Activated CD8-positive, alpha-beta T cell treated with anti-CD3 and anti-CD28 coated beads, Interleukin-2, amount 10 ng/mL, durations not matched to agents 7 days and 5 days (primary cell): ENCODE measurements at places on chromosomes 3 and 15.
A peak's percentile ranks its signal among the peaks of the same experiment; 100 is the strongest.

DNA sequence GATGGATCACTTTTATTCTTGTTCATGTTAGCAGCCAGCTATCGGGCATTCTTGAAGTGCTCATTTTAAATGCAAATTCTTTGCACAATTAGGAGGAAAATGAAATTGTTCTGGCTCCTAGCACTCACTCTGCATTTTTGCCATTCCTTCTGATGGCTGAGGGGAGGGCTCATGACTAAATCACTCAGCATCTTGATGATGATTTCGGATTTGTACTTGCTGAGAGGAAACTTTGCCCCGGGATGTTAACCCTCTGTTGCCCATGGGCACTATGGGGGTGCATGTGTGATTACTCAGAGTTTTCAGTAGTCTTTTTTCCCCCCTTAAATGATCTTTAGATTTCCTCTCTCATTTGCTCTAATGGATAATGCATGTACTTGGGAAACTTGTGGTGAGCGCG, 299.6 kb upstream of the C2CD4B start:
- DNase-seq: no peak

GRCh38 chr15:43225201-43225949, 4.6 kb upstream of the EPB42 start:
- DNase-seq: peak; percentile 78

DNA sequence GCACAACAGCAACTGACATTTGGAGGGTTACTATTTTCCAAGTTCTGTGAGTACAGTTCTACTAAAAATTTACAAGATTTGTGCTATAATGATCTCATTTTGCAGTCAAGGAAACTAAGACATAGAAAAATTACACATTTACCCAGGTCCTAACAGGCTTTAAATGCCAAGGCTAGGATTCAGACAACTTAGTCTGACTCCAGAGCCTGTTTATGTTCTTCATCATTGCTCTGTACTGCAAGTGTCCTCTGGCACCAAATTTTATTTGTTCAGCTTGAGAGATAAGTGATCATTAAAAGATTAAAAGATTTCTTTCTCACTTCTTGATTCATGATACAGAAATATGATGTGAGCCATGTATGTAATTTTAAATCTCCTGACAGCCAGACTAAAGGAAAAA, 290.8 kb downstream of the UBE2E2 start:
- DNase-seq: no peak

GRCh38 chr3:154121701-154122551, 736 bp downstream of the ARHGEF26 start:
- peak; percentile 26 for DNase-seq

DNA sequence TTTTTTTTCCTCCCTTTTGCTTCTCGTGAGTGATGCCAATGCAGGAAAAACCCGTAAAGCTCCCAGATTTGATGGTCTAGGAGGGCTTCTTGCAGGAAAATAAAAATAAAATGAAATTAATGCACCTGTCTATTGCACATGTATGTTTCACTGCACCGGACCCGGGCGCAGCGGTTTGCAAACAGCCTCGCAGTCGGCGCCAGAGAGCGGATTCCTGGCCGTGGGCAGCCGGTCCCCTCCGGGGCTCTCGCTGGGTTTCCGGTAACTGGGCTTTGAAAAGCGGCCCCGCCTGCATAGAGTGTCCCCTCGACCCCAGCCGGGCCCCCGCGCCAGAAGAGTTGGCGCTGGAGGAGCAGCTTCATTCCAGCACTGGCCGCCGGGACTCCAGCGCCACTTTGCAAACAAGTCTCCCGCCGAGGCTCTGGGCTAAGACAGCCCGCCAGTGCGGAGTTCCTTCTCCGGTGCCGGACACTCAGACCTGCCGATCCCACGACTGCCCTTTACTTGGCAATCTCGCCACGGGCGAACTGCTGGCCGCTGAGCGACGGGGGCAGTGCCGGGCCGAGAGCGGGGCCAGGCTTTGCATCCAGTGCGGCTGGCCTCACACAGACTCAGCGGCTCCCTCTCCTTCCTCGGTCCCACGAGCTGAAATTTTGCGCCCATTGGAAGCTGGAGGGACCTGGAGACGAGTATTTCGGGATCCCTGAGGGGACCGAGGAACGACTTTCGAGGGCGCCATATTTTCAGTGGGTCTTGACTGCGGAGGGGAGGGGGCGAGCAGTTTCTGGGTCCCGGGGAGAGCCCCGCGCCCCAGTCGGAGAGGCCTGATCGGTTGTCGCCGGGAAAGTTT, 225.9 kb upstream of the C2CD4B start:
- peak; percentile 48 for DNase-seq

GRCh38 chr3:38154625-38155255, 10.6 kb upstream of the OXSR1 start:
- DNase-seq: no peak

GRCh38 chr15:25060472-25060803, 105.7 kb downstream of the SNRPN start:
- DNase-seq: no peak

DNA sequence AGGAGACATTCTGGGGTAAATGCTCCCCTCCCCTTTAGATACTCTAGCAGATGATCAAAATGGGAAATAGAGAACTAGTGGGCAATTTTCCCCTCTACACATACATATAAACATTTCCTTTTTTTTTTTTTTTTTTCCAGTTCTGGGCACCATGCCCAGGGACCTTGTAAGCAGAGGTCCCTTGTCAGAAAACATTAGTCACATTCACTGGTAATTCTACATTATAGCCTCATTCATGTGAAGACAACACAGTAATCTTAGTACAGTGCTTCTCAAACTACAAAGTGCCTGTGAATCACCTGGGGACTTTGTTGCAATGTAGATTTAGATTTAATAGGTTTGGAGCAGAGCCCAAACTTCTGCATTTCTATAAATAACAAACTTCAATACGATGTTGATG, 60.1 kb upstream of the ACTC1 start:
- no peak for DNase-seq

DNA sequence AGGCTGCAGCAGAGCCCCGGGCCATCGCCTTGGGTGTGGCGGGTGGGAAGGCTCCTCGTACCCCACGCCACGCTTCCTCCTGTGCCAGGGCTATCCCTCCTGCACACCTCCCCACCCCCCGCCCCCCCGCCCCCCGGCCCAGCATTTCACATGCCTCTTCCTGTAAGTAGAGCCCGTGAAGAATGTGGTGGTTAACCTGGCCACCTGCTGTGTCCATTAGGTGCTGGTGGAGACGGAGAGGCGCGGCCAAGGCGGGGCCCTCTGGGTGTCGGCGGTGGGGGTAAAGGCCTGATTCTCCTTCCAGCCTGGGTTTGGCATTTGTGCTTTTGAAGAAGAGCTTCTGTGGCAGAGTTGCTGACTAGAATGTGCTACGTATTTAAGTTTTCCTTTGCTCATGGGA, 127.8 kb downstream of the CHDH start:
- DNase-seq: no peak

DNA sequence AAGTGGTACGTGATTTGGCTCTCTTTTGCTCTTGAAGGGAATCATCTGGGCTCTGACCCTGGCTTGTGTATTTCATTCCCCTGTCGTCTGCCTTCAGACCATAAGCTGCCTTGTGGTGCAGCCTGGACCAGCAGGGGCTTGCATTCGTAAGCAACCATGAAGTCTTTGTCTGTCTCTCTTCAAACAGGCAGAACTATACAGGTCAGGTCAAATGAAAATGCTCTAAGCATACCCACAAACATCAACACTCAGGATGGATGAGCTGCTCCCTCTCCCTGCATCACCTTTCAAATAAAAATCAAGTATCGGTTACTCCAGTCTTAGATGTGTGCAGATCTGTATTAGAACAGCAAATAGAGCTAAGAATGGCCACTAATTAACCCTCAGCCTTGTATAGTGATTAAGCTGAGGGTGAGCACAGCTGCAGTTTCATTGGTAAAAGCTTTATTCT, 268.6 kb upstream of the UBE2E1 start:
- DNase-seq: no peak

GRCh38 chr3:105040026-105040622, 326.6 kb upstream of the ALCAM start:
- DNase-seq: no peak

DNA sequence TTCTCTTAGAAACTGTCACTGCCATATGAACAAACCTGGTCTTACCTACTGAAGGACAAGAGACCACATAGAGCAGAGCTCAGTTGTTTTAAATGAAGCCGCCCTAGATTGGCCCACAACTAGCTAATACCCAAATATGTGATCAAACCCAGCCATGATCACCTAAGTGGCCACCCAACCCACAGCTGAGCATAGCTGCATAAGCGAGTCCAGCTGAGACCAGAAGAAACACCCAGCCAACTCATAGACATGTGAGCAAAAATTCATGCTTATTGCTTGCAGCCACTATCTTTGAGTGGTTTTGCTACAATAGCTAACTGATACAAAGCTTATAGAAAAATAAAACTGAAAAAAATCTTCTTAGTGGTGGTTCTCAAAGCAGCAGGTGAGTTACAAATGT, 124.3 kb upstream of the CPNE4 start:
- no peak for DNase-seq

GRCh38 chr3:11629716-11630115, 14.0 kb downstream of the VGLL4 start:
- DNase-seq: no peak

DNA sequence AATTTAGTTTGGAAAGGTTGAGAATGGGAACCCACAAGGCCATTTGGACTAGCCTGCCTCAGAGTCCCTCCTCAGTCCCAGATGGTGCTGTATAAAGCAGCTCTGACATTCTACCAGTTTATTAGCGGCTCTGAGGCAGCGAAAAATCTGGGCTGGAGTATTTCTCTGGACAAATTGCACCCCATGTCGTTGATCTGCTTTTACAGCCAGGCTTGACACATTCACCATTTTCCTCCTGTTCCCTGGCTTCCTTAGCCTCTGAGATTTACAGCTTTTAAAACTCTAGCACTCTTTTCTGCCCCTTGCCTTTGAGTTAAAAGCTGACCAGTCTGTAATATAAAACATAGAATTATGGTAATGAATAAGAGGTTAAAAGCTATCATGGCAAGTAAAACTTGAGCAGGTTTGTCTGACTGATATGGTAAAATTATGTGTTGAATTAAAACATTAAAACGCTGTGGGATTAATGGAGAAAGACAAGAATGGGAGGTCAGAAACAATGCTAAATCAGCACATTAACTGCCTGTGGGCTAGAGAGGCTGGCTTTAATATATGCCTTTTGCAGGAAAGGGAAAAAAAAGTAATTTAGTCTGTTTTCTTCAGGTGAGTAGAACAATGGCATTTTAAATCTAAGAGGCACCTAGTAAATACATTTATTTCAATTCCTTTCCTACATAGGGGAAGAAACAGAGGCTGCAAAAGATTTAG, 131.2 kb downstream of the MCTP2 start:
- no peak for DNase-seq

GRCh38 chr3:71579326-71579934, 4.1 kb downstream of the FOXP1 start:
- DNase-seq: no peak

GRCh38 chr3:108409800-108410178, 100.6 kb downstream of the MYH15 start:
- no peak for DNase-seq

DNA sequence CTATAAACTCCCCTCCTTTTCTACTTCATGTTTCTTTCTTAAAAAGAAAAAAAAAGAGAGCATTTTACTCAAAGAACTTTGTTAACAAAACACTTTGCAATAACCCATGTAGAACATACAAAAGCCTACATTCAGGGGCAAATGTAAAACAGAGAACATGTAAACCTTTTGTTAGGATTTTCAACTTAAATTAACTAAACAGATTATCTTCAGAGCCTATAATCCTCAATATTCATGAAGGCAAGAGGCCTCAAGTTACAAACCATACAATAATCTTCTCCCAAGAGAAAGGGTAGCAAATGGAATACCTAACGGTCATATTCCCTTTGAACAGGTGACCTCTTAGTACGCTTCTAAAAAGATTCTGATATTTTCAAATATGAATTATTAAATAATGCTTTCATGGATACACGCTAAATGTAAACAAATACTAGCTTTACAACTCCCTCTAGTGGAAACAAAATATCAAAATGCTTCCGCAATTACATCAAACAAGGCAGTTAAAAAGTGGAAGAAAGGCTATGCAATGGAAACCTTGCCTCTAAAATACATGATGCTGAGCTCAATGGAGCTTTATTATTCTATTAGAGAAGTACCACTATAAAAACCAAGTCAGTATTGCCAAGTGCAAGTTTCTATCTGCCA, 9.9 kb downstream of the CEP152 start:
- no peak for DNase-seq

- no peak for DNase-seq
These were observed 206.3 kb downstream of the MEIS2 start for GRCh38 chr15:36894075-36894474.

DNA sequence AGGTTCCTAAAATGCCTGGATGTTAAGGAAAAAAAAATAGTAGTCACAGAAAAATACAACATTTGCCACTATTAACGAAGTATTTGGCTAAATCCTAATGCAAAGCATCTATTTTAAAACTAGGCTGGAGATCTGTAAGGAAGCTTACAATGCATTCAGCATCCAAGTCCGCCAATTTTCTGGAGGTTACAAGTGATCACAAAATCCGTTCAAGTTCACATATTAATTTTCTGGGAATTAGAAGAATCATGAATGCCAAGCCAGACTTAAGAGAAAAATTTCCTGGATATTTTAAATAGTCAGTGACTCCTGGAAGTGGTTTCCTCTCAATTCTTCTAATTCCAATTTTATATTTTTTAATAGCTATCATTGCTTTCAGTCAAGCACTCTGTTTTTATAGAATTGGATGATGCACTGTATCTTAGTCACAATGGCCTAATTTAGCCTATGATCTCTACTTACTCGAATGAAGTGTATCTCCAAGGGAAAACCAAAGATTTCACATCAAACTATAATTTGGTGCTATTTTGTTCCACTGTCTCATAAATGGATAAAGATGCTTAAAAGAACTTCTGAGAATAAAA, 60.4 kb downstream of the P3H2 start:
- no peak for DNase-seq

DNA sequence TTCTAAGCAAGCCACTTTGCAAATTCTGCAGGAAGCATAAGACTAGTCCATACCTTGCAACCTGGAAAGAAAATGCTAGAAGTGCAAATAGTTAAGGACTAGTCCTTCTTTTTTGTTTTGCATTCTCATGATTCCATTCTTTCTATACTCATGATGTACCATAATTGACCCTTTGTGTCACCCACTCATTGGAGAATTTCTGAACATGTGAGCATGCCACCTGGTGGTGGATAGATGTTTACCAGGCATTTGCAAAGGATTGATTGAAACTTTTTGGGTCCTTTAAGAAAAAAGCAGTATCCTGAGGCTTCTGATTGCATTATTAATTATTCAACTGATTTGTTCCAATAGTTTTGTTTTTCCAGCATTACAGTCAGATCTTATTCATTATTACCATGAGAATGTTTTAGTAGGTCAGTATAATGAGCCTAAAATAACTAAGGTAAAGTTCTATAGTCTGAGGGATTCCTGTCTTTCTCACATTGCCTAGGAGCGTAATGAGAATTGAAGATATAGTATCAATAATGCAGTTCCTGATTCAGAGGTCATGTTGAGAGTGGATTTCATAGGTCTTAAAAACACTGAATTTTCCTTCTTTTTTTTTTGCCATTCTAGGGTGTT, 20.2 kb upstream of the DIPK2A start:
- peak; percentile 44 for DNase-seq

GRCh38 chr15:80106051-80106450, 46.6 kb downstream of the ZFAND6 start:
- DNase-seq: no peak
